ENCODE measurements at places on chromosomes 6 and 20.

DNA sequence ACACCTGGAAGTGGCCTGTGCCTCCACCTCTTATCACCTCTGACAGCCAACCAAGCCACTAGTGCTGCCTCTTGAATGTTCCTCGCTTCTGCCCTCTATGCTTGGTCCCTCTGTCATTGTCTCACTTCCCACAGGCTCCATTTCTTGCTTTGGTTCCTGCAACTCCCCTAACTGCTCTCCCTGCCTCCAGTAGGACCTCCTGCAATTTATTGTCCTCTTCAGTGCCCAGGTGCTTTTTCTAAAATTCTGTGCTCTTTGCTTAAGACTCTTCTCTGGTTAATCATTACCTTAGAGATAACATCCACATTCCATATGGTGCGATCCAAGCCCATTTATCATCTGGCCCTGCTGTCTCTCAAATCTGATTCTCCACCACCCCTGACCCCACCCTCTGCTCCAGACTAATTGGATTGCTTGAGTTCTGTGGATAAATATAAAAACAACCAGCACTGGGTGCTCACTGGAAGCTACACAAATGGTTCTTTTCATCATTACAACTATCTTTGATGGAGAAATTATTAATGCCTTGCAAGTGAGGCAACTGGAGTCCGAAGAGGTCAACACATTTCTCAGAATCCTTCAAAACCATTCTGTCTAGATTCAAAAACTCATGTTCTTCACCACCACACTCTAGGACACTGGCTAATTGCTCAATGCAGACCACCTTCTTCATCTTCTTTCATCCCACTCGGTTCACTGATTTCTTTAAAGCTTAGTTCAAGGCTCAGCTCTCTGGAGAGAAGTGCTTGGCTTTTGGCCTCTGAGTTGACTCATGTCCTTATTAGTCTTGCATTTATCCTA, 47.2 kb downstream of the FOXA2 start:
- DNase-seq: no peak

DNA sequence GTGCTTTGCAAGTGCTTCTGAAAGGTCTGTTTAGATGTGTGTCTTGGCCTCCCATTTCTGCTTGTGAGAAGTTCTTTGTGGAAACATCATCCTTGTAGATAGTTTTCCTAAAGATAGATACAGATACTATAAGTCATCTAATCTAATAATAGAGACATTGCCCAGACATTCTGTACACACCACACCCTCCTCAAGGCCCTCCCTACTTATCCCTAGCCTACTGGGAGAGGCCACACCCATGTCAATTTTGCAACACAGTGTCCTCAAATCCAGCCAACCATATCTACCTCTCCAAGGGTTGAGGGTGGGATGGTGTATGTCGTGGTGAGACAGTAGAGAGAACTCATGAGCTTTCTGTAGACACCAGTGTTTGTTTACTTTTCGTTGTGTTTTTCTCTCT, 6.2 kb downstream of the KDM1B start:
- DNase-seq: no peak

DNA sequence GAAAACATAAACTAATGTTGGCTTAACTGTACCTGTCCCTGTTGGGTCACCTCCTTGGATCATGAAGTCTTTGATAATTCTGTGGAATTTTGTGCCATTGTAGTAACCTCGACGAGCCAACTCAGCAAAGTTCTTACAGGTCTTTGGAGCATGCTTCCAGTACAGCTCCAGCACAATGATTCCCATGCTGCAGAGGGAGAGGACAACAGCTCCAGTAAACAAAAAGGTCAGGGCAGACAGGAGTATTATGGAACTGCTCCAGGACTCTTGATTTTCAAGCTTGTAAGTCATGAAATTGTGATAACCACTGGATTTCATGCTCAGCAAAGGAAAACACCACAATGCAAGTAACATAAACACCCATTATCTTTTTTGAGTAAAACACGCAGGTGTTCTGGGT, 2.9 kb downstream of the PPIL1 start:
- no peak for DNase-seq

DNA sequence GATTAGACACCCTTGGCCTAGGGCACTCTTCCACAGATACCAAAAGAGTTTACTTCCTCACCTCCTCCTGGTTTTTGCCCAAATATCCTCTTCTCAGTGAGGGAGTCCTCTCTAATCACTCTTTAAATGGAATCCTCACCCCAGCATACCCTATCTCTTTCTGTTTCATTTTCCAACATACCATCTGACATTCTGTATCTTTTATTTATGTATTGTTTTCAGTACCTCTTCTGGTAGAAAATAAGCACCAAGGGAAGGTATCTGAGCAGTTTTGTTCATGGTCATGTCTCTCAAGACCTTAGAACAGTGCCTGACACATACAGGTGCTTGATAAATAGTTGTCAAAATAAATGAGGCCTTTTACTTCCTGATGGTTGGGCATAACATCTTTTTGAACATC, 55.1 kb downstream of the KIAA0408 start:
- DNase-seq: no peak

- DNase-seq: no peak
These were observed 34.7 kb upstream of the FAM8A1 start for GRCh38 chr6:17565399-17565798.

DNA sequence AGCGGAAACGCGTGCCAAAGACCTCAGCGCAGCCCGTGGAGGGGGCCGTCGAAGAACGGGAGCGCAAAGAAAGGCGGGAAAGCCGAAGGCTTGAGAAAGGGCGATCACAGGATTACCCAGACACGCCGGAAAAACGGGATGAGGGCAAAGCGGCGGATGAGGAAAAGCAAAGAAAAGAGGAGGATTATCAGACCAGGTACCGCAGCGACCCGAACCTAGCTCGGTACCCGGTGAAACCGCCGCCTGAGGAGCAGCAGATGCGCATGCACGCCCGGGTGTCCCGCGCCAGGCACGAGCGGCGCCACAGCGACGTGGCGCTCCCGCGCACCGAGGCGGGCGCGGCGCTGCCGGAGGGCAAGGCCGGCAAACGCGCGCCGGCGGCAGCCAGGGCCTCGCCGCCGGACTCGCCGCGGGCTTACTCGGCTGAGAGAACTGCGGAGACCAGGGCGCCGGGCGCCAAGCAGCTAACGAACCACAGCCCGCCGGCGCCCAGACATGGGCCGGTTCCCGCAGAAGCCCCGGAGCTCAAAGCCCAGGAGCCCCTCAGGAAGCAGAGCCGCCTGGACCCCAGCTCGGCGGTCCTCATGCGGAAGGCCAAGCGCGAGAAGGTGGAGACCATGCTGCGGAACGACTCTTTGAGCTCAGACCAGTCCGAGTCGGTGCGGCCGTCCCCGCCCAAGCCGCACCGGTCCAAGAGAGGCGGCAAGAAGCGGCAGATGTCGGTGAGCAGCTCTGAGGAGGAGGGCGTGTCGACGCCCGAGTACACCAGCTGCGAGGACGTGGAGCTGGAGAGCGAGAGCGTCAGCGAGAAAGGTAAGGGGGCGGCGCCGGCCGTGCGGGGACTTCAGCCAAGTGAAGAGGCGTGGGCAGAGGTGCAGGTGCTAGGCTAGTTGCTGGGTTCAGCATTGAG, 296.2 kb downstream of the RIMS1 start:
- peak; percentile 24 for DNase-seq

DNA sequence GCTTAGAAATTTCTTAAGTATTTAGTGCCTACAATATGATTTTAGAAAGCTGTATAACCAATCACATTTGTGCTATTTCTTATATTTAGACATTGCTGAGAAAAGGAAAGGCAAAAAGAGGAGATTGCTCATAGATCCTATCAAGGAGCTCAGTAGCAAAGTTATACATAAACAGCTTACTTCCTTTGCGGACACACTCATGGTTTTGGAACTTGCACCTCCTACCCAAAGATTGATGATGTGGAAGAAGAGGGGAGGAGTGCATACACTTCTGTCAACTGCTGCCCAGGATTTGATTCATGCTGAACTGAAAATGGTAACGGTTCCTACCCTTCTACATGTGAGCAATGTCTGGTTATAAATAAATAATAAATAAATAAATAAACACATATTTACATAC, 16.7 kb downstream of the RAD21L1 start:
- DNase-seq: no peak

- DNase-seq: no peak
These were observed 76.2 kb upstream of the BCLAF1 start for GRCh38 chr6:136365776-136366354.

DNA sequence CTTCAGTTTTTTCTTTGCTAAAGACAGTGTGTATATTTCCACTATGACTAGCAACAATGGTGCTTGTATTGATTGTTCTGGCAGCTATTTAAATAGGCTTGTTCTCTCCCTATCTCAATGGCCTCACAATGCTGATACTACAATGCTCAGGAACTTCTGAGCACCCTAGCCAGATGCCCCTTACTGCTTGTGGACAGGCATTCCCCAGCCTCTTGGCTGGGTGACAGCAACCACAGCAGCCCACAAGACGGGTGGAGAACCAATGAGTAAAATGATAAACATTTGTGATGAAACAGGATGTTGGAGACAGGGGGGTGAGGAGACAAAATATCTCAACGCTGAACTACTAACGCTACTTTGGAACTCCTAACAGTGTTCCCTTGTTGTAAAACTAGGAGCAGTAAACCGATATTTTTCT, 42.3 kb downstream of the HIVEP2 start:
- DNase-seq: no peak

DNA sequence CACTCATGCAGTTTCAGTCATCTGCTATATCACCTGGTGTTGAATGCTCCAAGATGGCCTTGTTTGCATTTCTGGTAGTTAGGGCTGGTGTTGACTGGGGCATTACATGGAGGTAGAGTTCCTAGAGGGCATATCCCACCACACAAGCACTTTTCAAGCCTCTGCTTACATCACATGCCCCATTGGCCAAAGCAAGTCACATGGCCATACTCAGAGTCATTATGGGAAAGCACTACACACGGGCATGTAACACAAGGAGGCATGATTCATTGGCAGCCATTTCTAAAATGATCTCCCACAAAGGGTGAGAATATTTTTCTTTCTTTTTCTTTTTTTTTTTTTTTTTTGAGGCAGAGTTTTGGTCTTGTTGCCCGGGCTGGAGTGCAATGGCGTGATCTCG, 73.2 kb downstream of the TRMT6 start:
- DNase-seq: no peak

DNA sequence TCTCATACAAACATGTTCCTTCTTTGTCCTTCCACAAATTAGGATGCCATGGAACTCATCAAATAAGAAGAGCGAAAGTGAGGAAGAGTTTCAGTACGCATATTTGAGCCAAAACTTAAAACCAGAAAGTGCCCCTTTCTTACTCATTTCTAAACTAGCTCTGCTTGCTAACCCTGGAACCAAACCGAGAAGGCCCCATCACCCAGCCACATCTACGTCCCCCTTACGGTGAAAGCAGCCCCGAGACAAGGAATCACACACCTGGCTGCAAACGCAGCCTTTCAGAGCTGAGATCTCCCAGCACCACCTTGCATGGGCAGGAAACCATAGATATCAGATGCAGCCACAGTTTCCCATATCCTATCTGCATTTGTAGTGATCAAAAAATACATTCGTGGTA, 28.5 kb downstream of the TRERF1 start:
- DNase-seq: no peak

- no peak for DNase-seq
These were observed 18.1 kb upstream of the HBS1L start for GRCh38 chr6:135072753-135073152.

GRCh38 chr6:87152526-87152955, 2.8 kb upstream of the ZNF292 start:
- DNase-seq: no peak

GRCh38 chr6:11043961-11044711, at the start of gene ELOVL2:
Gene ELOVL2, minus strand, starts transcription at chr6:11044305. Its CDS starts 75 bp downstream, at chr6:11044230.
- peak; percentile 77 for DNase-seq

DNA sequence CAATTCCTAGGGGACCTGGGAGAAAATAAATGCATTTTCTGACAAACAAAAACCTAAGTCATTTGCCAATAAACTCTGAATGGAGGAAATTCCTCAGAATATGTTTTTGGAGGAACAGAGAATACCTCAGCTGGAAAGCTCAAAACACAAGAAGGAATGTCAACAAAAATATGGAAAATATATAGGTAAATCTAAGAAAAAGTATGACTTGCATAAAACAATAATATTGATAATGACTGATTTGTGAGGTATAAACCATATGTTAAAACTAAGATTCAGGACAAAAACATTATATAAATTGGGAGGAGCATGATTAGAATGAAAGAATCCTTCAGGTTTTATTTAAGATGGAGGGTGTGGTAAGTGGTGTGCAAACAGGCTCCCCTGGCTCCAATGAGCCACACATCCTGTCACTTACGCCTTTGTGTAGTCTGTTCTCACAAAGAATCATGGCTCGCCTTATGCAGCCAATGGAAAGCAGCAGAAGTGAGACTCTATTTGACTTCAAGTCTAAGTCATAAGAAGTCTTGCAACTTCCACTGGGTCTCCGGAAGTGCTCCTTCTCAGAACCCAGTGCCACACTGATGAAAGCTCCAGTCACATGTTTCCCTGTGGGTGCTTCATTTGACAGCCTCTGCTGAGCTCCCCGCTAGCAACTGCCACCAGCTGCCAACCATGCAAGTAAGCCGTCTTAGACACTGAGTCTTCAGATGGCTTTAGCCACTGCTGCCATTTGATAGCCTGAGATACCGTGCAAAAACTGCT, 8.1 kb downstream of the CFAP61 start:
- no peak for DNase-seq

GRCh38 chr20:46721476-46721875, 12.0 kb downstream of the SLC2A10 start:
- no peak for DNase-seq

- no peak for DNase-seq
These were observed 21.5 kb downstream of the ZKSCAN3 start for GRCh38 chr6:28371280-28371679.

DNA sequence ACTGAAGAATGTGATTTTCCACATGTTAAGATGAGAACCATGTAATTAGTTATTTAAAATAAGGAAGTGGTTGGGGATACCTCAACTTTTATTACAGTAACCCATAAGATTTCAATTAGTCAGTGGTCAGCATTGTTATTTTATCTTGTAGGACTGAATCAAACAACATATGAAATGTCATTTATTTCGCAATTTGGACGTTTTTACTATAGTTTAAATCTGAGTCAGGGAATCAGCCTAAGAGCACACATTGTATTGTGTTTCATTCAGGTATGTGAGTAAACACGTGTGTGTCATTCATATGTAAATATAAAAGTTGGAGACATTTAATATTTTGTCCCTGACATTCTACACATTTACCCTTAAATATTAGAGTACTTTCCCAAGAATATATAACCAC, 1418.7 kb downstream of the GRIK2 start:
- DNase-seq: no peak

- no peak for DNase-seq
These were observed 127.9 kb downstream of the BCKDHB start for GRCh38 chr6:80234401-80234800.

DNA sequence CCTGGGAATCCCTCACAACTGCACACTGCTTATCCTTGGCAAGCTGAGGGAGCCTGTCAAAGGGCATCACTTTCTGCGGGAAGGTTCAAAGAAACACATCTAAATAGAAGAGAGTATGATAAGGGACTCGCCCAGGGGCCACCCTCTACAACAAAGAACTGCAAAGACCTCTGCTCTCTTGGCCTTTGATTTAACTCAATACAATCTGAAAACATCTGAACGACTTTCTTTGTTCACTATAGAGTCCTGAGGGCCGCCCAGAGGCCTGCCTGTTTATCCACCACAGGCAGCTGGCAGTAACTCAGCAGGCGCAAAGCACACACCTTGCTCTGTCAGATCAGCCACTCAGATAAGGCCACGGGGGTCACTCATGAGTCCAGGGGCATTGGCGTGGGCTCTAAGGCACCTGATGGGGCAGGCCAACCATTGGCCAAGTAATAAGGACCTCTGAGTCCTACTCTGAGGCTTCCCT, 139.3 kb downstream of the UNC5CL start:
- no peak for DNase-seq
